Endothelial cell of umbilical vein (primary cell): ENCODE measurements at places on chromosomes 3 and 15. TPM values are rescaled to one million over a fixed set of nuclear protein-coding genes. Genes with fewer than 3 reads are reported as not detected.

DNA sequence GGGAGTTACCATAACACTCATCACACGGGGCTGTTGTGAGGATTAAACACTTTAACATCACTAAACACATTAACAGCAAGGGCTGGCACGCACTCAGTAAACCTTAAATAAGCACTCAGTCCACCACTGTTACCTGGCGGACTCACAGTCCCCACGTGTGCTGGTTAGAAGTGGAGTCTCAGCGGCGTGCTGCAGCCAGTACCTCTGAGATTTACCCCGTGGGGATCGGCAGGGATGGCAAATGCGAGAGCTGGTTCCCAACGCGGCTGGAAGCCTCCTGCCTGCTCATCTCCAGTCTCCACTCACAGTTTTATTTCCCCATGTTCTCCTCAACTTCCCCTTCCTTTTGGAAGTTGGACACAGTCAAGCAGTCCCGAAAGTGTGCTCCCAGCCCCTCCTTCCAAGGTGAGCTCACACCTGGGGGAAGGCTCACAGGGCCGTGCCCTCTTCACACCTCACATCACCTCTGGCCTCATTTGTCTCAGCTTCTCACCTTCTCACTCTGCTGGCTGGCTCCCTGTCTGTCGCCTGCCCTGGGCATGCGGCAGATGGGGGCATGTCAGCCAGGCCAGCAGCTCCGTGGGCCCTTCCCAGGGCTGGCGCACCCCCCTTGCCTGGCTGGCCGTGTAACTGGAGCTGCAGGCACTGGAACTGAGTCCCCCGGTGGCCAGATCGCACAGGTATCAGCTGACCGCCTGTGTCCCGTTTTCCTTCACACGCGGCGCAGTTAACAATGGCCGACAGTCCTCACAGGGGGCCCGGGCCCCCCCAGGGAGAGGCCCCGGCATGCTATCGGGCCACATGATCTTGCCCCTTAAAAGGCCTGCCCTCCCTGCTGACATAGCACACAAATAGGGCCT is 87.1 kb downstream of the WNT7A start:
- H3K36me3 ChIP-seq: no peaks in the 10 kb centered on the region
- DNase-seq: no peak
- no peaks in the 10 kb centered on the region for H3K4me1 ChIP-seq
- no peak overlapping the region for H3K4me3 ChIP-seq

- H3K27me3 ChIP-seq: no peaks in the 10 kb centered on the region
- no peak overlapping the region for H3K27ac ChIP-seq
- DNase-seq: no peak
- H3K4me1 ChIP-seq: peaks cover 34% of the 10 kb centered on the region
- no peak overlapping the region for H3K4me3 ChIP-seq
Observed at GRCh38 chr3:53162672-53163443, 1.8 kb downstream of the PRKCD start.

TRH gene
- polyA plus RNA-seq: not detected in 2 replicates

GRCh38 chr15:88744548-88745020 is 58.7 kb upstream of the ACAN start:
- H3K4me1 ChIP-seq: peaks cover 7% of the 10 kb centered on the region
- no peak overlapping the region for H3K27ac ChIP-seq
- no peaks in the 10 kb centered on the region for H3K36me3 ChIP-seq
- H3K27me3 ChIP-seq: peaks cover 15% of the 10 kb centered on the region

GRCh38 chr3:64329037-64329436 is 103.8 kb upstream of the PRICKLE2 start:
- no peak for DNase-seq
- H3K27me3 ChIP-seq: no peaks in the 10 kb centered on the region
- no peaks in the 10 kb centered on the region for H3K4me1 ChIP-seq
- H3K27ac ChIP-seq: no peak overlapping the region
- no peak overlapping the region for H3K4me3 ChIP-seq

DPPA4 gene
- 0.06 and 0.10 TPM in 2 replicates for polyA plus RNA-seq

SCAANT1 gene
- not detected in 2 replicates for polyA plus RNA-seq

CCR1 gene
- polyA plus RNA-seq: not detected in 2 replicates

GRCh38 chr3:155154255-155154654 is 74.1 kb downstream of the MME start:
- H3K36me3 ChIP-seq: no peaks in the 10 kb centered on the region
- H3K4me1 ChIP-seq: no peaks in the 10 kb centered on the region
- no peaks in the 10 kb centered on the region for H3K27me3 ChIP-seq

IGSF10 gene
- 0.01 TPM in 1 of 2 replicates, not detected in the other for polyA plus RNA-seq

ATP8B4 gene
- 0.08 TPM in 1 of 2 replicates, not detected in the other for polyA plus RNA-seq

- H3K36me3 ChIP-seq: no peaks in the 10 kb centered on the region
- H3K27me3 ChIP-seq: no peaks in the 10 kb centered on the region
- H3K4me3 ChIP-seq: no peak overlapping the region
- no peaks in the 10 kb centered on the region for H3K4me1 ChIP-seq
Observed at GRCh38 chr15:78767331-78767951, 43.8 kb downstream of the ADAMTS7 start.

SKOR1 gene
- 0.05 and 0.06 TPM in 2 replicates for polyA plus RNA-seq

GRCh38 chr3:181718987-181719911 is 7.5 kb downstream of the SOX2 start:
- no peak for DNase-seq
- H3K4me3 ChIP-seq: no peak overlapping the region
- no peaks in the 10 kb centered on the region for H3K4me1 ChIP-seq
- no peaks in the 10 kb centered on the region for H3K36me3 ChIP-seq
- H3K27me3 ChIP-seq: peaks cover 6% of the 10 kb centered on the region
- H3K27ac ChIP-seq: no peak overlapping the region

GRCh38 chr15:34790121-34790520 is 5.2 kb downstream of the ACTC1 start:
- H3K27me3 ChIP-seq: peaks cover 27% of the 10 kb centered on the region
- H3K27ac ChIP-seq: no peak overlapping the region
- peaks cover 2% of the 10 kb centered on the region for H3K4me1 ChIP-seq
- no peak for DNase-seq

MESP2 gene
- polyA plus RNA-seq: 0.21 and 0.43 TPM in 2 replicates

- H3K4me3 ChIP-seq: no peak overlapping the region
- peaks cover 8% of the 10 kb centered on the region for H3K4me1 ChIP-seq
- H3K27me3 ChIP-seq: no peaks in the 10 kb centered on the region
- no peaks in the 10 kb centered on the region for H3K36me3 ChIP-seq
- peak; percentile 33 for DNase-seq
Observed at GRCh38 chr3:70916375-70917055, 604.1 kb upstream of the MDFIC2 start.

CDHR4 gene
- polyA plus RNA-seq: 0.19 TPM in 1 of 2 replicates, not detected in the other

- peaks cover 4% of the 10 kb centered on the region for H3K4me1 ChIP-seq
- H3K27me3 ChIP-seq: no peaks in the 10 kb centered on the region
- H3K4me3 ChIP-seq: peak overlapping the region; percentile 17
- H3K27ac ChIP-seq: no peak overlapping the region
Observed at GRCh38 chr3:33787328-33788009, 11.0 kb upstream of the PDCD6IP start.

- no peak overlapping the region for H3K27ac ChIP-seq
- peaks cover 31% of the 10 kb centered on the region for H3K27me3 ChIP-seq
- DNase-seq: no peak
- H3K36me3 ChIP-seq: no peaks in the 10 kb centered on the region
- H3K4me3 ChIP-seq: peak overlapping the region; percentile 38
Observed at GRCh38 chr3:170038434-170039110, 777 bp downstream of the GPR160 start.

ARGFX gene
- not detected in 2 replicates for polyA plus RNA-seq

DNA sequence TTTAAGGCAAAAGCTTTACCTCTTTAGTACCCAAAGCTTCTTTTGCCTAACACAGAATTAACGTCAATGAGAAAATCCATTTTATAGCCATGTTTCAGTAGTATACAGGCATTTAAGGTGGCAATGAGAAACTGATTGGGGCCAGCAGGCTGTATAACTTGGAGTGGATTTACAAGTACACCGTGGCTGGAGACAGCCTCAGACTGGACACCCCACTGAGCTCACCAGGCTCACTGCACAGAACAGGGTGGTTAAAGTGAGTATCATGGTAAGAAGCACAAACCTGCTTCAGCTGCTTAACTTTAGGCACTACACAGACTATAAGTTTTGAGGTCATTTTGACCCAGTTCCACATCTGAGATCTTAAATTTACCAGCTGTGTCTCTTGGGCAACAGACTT is 8.9 kb downstream of the CPOX start:
- peaks cover 6% of the 10 kb centered on the region for H3K36me3 ChIP-seq
- no peak for DNase-seq
- no peaks in the 10 kb centered on the region for H3K4me1 ChIP-seq
- H3K27me3 ChIP-seq: no peaks in the 10 kb centered on the region

NRROS gene
- 8.1 and 8.7 TPM in 2 replicates for polyA plus RNA-seq

GABRB3 gene
- polyA plus RNA-seq: 0.03 TPM in 1 of 2 replicates, not detected in the other

GRCh38 chr3:99877031-99877579 is 59.4 kb downstream of the CMSS1 start:
- no peak overlapping the region for H3K4me3 ChIP-seq
- H3K27me3 ChIP-seq: no peaks in the 10 kb centered on the region
- peak; percentile 31 for DNase-seq
- peak overlapping the region; percentile 99 for H3K27ac ChIP-seq
- H3K4me1 ChIP-seq: peaks cover 48% of the 10 kb centered on the region

GRCh38 chr3:148178503-148178902 is 519.2 kb upstream of the AGTR1 start:
- no peak overlapping the region for H3K4me3 ChIP-seq
- no peaks in the 10 kb centered on the region for H3K4me1 ChIP-seq
- no peaks in the 10 kb centered on the region for H3K27me3 ChIP-seq
- no peak overlapping the region for H3K27ac ChIP-seq
- peak; percentile 14 for DNase-seq

DNA sequence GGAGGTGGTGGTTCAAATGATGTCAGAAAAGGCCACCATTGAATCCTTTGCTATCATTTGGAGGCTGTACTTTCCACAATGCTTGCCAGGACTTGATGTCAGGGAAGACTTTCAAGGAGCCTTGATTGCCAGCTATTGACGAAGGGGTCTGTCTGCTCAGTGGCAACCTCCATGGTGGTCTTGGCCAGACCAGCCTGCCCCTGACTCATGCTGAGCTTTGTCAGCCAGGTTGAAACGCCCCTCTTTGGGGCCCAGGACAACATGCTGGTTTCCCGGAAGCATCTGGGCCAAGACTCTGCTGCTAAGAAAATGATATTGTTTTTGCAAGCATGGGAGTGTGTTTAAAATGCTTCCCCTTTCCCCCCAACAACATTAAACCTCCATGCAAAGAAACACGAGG is 26.7 kb downstream of the CGNL1 start:
- no peaks in the 10 kb centered on the region for H3K36me3 ChIP-seq
- no peak overlapping the region for H3K27ac ChIP-seq
- H3K27me3 ChIP-seq: no peaks in the 10 kb centered on the region

DNA sequence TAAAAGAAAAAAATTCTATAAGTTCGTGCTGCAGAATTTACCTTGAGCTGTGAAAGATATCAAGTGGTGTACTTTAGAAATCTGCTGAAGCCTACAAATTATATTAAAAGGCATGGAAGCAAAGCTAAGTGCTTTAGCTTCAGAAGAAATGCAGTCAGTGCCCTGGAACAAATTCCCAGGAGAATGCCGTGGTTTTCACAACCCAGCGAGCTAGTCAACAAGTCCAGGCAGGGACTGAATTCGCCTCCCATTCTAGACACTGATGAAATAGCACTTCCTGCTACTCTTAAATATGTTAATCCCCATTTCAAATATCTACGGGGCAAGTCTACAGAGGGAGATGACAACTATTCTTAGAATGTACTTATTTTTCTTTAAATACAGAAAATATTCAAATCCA is 326.4 kb upstream of the IGF1R start:
- no peak overlapping the region for H3K27ac ChIP-seq
- no peaks in the 10 kb centered on the region for H3K4me1 ChIP-seq
- no peak for DNase-seq
- no peaks in the 10 kb centered on the region for H3K36me3 ChIP-seq
- no peaks in the 10 kb centered on the region for H3K27me3 ChIP-seq

CERS3 gene
- not detected in 2 replicates for polyA plus RNA-seq

DNA sequence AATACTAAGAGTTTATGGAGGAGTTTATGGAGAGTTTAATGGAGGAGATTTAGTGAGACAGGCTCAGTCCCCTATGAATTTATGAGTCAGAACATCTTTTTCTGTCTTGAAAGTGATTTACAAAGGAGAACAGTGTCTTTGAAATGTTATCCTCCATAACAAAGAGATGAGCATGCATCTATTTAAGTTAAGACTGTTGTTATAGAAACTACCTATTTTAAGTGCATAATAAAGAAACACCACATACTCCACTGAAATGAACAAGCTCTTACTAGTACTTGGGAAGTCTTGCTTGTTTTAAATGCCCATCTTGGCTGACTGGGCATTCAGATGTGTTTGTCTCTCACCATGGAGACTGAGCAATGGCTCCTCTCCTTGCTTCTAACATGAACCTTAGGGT is 118.7 kb upstream of the ACP3 start:
- H3K27me3 ChIP-seq: no peaks in the 10 kb centered on the region
- no peaks in the 10 kb centered on the region for H3K36me3 ChIP-seq
- no peak overlapping the region for H3K27ac ChIP-seq
- no peak for DNase-seq

DNA sequence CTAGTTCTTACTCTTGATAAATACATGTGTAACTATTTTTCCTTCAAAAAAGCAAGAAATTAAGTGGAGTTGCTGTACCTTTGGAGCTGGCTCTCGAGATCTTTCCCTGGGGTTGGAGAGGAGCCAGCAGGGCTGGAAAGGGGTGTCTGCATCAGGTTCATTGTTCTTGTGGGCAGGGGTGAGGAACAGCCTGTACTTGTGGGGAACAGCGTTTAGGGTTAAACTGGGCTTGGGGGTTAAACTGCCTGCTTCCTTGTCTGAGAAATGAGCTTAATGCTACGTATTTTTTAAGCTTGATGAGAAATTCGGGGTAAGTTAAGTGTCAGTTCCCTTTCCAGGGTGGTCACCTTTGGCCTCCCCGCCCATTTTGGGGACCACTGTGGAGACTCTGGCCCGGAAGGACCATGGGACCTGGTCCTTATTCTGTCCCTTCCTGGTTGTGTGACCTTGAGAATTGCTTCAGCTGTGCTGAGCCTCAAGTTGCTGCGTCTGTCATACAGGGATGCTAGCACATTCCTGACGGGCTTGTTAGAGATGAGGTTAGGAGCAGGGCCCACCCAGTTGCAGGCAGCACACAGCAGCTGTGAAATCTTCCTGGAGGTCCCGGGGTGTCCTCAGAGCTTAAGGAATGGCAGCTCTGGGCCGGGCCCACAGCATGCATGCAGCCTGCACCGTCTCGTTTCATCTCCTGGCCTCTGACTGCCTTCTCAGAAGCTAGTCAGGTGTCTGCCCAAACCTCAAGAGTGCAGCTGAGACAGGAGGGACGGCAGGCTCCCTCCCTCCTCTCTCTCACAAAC is 11.6 kb downstream of the H1-8 start:
- peaks cover 34% of the 10 kb centered on the region for H3K36me3 ChIP-seq
- peaks cover 17% of the 10 kb centered on the region for H3K4me1 ChIP-seq
- DNase-seq: peak; percentile 20
- no peak overlapping the region for H3K27ac ChIP-seq
- H3K4me3 ChIP-seq: no peak overlapping the region

- H3K4me3 ChIP-seq: no peak overlapping the region
- DNase-seq: no peak
- no peak overlapping the region for H3K27ac ChIP-seq
- H3K36me3 ChIP-seq: no peaks in the 10 kb centered on the region
Observed at GRCh38 chr3:126827121-126827520, 123.1 kb downstream of the CHCHD6 start.
